Cortex of kidney (tissue), 1 donor: ENCODE measurements at places on chromosomes 2 and 18.

DNA sequence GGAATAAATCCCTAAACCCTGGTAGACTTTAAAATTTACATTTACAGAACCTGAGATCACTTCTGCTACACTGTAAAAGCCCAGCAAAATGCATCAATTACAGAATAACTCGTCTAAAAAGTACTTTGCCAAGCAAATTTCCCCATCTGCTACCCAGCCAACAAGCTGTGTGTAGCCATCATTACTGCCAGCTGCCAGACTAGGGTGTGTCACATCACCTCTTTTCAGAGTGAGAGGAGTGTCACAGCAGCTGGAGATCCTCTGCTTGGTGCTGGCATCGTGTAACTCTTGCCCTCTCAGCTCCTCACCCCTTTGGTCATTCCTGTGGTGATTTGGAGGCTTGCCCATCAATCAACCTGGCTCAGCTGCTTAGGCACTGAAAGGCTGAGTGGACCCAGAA, 340.4 kb upstream of the MMADHC start:
- DNase-seq: no peak

- DNase-seq: no peak
Observed at GRCh38 chr2:33598561-33599174, 431 bp downstream of the FAM98A start.

DNA sequence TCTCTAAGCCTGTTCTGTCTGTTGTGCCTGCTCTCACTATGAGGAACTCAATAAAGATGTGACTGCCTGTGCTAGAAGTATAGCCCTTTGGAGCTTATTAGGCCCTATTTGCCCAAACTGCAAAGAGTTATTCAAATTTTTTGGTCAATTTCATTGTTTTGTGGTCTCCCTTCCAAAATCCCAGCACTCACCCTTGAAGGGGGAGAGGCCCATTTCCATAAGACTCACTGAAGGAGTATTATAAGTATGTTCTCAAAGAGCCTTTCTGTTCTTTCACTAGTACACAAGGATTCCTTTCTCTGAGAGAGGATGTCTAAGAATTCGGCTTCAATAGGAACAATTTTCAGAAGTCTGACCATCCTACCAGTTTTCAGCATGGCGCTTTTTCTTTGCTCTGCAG, 641.9 kb upstream of the REG3G start:
- no peak for DNase-seq

DNA sequence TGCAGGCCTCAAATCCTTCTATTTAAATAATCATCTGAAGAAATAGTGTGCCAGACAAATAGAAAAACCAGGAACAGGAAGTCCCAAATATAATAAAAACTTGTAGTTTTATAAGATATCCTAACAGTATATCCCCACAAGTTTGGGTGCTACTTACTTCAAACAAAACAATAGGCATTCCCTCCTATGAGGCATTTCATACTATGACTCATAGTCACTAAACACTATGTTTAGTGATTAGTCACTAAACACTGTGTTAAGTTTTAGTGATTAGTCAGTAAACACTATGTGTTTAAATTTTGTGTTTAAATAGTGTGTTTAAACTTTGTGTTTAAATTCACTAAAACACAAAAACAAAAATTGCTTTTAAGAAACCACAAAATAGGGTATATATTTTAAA, 407.0 kb upstream of the CDH19 start:
- no peak for DNase-seq

DNA sequence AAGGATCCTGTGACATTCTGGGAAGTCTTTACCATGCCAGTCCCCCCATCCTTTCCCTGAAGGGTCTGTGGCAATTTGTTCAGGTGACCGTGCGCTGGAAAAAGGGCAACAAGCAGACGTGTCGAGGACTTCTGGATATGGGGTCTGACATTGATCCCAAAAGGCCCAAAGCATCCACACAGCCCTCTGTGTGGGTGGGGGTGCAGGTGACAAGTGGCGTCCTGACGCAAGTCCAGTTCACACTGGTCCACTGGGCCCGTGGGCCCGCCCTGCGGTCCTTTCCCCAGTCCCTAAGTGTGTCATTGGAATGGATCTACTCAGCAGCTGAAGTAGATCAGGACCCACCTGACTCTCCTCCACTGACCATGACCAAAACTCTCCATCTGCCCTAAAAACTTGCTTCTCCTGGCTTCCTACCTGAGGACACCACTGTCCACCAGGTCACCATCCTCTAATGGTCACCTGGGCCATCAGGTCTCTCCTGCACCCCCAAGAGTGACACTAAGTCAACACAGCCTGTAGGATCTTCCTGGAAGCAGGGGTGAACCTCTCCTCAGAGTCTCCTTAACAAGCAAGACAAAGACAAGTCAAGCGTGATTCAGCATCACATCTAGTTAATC, 85.6 kb upstream of the SLC66A3 start:
- no peak for DNase-seq

DNA sequence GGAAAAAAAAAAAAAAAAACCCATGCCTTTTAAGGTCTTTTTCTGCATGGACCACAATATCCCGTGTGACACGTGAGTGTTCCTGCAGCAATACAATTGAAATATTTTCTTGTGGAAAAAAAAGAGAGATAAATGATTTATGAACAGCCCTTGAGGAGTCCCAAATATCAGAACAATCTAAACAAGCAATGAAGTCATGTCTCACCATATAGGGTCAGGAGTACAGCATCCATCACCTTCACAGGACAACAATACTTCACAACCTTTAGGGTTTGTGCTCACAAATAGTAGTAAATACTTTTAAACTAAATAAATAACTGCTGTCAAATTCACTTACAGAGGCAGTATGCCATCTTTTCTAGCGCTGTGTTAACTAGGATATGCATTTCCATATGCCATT, 87.9 kb downstream of the ZEB2 start:
- no peak for DNase-seq

DNA sequence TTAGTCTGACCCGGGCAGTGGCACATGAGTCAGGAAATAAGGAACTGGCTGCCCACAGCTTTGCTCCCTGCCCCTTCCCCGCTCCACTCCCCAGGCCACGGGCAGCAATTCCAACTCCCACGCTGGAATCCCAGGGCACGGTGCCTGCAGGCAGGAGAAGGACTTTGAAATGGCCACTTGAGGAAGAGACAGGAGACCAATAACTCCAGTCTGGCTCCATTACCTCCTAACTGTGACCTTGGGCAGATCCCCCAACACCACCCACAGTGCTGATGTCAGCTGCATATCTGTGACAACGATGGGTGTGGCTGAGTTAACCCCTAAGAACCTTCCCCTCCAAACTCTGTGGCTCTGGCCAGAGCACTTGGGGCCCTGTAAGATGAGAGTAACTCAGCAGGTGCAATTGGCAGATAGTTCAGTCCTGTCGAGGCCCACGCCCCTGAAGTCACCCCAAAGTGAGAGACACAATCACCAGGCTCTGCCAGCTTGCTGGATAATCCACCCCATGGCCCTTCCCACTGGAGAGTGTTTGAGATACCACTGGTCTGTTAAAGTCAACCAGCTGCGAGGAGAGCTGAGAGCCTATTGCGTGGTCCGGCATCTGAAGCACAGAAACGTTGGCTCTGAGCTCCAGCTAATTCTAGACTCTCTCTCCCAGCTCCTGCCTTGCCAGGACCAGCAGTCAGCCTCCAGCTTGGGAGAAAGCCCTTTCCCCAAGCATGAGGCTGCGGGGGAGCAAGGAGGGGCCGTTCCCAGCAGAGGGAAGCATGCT, 175.2 kb downstream of the TNS1 start:
- no peak for DNase-seq

DNA sequence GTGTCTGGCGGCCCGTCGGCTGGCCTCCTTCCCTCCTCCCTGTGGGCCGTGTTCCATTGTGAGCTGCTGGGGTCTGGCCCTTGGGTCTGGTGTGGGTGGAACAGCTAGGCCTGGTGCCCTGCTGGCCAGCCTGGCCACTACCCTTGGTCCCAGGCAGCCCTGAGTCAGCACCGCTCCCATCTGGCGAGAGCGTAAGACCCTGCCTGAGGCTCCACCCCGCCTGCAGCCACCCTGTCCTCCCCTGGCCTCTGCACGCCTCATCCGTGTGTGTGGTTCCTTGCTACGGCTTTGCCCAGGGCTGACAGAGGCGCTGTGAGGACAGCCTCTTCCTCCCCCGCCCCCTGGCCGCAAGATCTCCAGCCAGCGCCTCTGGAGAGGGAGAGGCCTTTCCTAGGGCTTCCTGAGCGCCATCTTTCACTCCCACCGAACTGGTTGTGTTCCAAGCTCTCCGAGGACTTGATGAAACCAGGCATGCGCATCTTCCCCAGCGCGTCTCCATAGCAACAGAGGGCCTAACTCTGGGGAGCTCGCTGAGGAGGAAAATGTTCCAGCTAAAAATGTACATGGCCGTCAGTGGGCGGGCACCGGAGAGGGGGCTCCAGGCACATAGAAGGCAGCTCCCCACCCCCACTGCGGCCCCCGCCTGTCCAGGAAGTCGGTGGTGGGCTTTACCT, 83.0 kb downstream of the STPG4 start:
- DNase-seq: no peak

DNA sequence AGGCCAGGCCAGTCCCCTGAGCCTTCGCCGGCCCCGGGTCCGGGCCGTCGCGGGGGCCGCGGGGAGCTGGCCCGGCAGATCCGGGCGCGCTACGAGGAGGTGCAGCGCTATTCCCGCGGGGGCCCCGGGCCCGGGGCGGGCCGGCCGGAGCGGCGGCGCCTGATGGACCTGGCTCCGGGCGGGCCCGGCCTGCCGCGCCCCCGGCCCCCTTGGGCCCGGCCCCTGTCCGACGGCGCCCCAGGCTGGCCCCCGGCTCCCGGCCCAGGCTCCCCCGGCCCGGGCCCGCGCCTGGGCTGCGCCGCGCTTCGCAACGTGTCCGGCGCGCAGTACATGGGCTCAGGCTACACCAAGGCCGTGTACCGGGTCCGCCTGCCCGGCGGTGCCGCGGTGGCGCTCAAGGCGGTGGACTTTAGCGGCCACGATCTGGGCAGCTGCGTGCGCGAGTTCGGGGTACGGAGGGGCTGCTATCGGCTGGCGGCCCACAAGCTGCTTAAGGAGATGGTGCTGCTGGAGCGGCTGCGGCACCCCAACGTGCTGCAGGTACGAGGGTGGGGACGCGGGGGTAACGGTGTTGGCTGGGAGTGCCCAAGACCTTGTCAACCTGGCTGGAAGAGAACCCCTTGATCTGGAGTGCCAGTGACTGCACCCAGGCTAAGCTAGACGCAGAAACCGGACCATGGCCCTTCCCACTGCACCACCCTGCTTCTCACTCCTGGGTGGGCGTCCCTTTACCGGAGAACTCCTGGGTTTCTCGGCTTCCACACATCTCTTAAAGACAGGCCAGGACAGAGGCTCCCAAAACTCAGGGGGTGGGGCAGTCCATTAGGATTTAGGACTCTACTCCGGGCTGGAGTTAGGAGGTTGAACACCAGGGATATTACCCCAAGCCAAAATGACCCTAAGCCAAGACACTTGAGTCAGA, 739 bp downstream of the PKDCC start:
- no peak for DNase-seq

- no peak for DNase-seq
Observed at GRCh38 chr2:173760553-173760952, 204.6 kb downstream of the SP3 start.

GRCh38 chr2:173834141-173834540, 131.0 kb downstream of the SP3 start:
- DNase-seq: no peak

- DNase-seq: no peak
Observed at GRCh38 chr2:219565130-219566080, 5.9 kb downstream of the OBSL1 start.

DNA sequence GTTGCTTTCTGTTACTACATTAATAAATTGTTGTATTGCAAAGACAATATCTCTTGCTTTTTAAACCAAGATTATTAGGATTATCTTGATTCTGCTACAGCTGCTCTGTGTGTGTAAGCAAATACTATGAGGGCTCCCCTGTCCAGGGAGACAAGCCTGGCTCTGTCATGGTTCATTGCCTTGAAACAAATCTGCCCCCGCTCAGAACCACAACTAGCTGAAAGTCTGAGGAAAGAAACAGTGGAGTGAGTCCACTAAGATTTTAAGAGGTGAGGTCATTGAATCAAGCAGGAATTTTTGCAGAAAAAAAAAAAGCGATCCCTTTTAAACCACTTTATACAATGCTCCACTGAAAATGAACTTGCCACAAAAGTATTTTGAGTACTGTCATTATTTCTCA, 30.8 kb upstream of the LRRTM4 start:
- no peak for DNase-seq

DNA sequence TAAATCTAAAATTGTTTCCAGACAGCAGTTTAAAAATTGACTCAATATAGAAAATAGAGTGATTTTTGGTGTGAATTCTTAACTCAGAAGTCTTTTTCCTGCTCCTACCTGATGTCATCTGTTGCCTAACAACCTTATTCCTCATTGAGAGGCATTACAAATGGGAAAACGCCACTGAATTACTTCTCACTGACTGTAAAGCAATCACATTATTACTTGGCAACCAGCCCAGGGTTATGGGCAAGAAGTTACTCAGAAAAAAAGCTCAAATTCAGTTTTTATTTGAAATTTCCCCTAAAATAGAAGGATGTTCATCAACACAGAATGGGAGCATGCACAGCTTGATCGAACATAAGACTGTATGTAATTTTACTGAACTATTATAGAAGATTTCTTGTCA, 201.8 kb upstream of the GULP1 start:
- no peak for DNase-seq

GRCh38 chr18:77608807-77609206, 359.2 kb downstream of the GALR1 start:
- no peak for DNase-seq

- no peak for DNase-seq
Observed at GRCh38 chr2:96203130-96204028, 5.2 kb downstream of the STARD7 start.

DNA sequence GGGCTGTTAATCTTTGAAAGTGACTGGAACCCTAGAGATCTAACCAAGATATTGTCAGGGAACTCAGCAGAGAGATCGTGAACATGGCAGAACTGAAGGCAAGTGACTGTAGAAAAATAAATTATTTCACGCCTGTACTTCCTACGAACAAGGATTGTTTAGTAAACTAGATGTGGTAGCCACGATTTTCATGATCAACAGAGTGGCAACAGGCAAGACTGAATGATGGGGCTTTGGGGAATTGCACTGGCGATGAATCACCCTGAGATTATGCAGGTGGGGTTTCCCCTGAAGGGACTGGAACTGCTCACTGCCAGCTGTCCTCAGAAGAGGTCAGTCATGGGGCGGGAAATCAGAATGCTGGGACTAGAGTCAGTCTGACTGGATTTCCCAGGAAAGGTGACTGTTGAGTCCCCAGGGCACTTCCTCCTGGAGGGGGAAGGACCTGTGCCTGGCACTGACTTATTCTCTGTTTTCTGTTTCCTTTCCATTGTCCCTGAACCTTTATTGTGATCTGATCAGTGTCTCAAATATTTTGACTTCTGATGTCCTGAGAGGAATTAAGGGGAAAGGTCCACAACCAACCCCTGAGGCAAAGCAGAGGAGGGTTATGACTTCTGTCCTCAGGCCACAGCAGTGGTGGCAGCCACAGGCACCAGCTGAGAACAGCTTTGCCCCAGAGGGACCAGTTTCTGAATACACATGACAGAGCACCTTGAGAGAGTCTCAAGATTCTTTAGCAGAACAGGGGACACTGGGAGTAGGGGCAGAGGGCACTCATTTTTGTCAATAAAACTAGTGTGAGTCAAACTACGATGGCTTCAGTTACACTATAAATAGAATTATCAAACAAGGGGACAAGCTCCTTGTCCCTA, 70.0 kb downstream of the NAB1 start:
- DNase-seq: no peak
